ENCODE measurements at places on chromosomes 11 and 22.

- DNase-seq: no peak
Measured at GRCh38 chr11:96036863-96037262, 113.0 kb upstream of the MTMR2 start.

DNA sequence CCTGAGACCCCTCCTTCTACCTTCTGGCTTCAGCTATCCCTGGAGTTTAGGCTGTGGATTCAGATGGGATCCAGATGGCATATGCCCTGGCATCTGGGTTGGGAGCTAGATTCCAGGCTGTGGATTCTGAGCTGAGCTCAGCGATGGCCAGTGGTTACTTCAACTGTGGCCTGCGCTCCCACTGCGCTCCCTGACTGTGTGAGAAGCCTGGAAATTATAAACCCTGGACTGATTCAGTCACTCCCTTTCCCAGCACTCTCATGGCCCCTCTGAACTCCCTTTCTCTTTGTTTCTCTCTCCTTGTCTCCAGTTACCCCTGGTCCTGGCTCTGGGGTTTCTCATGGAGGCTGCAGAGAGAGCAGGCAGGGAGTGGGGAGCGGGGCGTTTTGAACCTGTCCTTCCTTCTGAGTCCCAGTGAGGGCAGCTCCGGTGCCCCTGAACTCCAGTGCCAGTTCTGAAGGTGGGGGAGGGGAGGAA lies 4.8 kb downstream of the ARHGEF17 start:
- DNase-seq: no peak

DNA sequence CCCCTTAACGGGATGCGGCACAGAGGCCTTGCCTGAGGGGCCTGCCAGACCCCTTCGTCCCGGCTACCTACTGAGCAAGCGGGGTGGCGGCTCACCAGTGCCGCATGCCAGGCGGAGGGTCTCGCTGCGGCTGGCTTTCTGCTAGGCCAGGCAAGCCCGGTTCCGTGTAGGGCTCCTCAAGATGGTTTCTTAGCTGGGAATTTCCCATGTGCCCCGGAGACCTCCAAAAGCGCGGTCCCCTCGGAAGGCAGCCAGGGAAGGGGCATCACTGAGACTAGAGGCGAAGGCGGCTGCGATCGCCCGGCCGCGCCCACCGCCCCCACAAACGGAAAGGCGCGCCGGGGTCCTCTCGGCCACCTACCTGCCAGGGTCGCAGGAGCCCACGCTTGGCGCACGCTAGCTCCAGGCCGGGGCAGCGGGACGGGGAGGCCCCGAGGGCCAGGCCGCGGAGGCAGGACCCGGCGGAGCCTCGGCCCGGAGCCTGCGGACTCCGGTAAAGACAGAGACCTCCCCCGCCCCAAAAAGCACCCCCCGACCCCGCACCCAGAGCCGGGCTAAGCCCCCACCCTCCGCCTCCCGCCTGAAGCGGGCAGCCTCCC lies 23.8 kb downstream of the MICAL3 start:
- peak; percentile 44 for DNase-seq

DNA sequence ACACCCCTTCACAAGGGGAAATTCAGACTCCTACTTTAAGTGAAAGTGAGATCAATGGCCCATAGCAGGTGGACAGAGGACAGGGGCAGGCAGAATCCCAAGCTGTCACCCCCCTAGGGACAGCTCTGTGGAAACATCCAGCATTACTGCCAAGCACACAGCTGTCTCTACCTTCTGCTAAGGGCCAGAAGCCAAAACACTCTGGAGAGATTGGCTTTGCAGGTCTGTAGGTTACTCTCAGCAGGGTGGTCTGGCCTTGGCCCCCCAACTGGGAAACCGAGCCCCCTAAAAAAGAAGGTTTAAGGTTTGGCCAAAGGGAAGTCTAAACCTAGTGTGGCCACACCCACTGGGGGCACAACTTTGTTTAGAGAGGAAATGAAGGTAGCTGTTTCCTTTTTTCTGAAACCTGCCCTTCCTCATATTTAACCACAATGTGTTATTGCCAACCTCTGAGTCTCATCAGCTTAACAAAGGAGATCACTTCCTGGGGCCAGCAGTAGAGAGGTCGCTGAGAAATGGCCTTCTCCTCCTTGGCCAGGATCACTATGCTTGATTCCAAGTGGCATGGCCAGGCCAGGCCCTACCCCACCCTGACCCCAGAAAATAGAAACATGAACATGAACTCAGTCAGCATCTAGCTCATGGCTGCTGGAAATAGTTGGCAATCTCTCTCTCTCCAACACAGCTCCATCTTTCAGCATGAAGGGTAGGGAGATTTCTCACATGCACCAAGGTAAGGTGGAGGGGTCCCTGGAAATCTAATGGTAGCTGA lies 25.9 kb upstream of the SCARF2 start:
- DNase-seq: no peak

GRCh38 chr22:21599053-21599893 lies 30.5 kb downstream of the YDJC start:
- DNase-seq: no peak

DNA sequence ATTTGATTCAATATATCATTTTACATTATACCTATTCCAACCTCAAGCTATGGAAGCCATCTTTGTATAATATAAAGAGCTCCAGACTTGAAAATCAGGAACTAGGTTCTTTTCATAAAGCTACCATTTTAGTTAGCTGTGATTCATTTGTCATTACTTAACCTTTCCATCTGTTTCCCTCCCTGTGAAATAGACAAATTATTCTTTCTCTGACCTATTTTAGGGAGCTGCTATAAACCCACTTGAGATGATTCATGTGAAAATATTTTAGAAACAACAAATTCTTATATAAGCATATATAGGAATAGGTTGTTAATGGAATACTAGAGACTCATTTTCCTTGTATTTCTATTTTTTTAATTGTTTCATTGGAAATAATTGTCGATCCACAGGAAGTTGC lies 1012.1 kb downstream of the OPCML start:
- DNase-seq: no peak

DNA sequence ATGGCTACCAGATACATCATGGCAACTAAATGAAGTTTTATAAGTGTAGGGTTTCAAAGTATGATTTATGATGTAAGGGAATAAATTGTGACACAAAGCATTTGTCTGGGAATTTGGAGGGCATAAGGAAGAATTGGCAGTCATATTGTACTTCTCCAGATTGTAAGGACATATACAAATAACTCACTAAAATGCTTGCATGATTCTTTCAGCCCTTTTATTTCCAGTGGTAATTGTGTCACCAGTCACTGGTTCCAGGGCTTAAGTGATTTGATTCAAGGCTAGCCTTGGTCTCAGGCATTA lies 299.4 kb upstream of the ANO5 start:
- no peak for DNase-seq

GRCh38 chr22:50398831-50399648 lies 55.9 kb downstream of the PPP6R2 start:
- no peak for DNase-seq

- no peak for DNase-seq
Measured at GRCh38 chr11:68658097-68658496, 26.2 kb upstream of the GAL start.

DNA sequence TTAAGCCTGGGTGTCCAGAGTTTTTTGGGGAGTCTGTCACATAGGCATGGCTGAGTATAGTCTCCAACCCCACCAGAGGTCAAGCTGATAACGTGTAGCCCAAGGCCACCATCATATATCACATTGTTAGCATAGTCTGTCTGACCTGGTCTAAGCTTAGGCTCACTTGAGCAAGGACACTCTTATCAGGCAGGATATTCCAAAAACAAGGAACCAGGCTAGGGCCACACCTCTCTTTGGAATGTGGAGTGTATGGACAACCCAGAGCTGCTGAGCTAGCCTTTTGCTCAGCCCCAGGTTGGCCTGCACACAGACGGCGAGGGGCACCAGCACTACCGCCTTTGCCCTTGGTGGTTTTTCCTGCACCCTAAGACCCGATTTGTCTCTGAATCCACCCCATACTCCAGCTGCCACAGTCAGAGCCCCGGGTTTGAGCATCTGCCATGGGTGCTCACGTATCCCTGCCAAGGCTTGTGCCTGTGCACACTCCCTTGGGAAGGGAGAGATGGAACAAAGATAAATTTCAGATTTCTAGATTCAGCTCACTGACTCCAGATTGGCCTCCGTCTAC lies 7.2 kb downstream of the SNAP29 start:
- no peak for DNase-seq

DNA sequence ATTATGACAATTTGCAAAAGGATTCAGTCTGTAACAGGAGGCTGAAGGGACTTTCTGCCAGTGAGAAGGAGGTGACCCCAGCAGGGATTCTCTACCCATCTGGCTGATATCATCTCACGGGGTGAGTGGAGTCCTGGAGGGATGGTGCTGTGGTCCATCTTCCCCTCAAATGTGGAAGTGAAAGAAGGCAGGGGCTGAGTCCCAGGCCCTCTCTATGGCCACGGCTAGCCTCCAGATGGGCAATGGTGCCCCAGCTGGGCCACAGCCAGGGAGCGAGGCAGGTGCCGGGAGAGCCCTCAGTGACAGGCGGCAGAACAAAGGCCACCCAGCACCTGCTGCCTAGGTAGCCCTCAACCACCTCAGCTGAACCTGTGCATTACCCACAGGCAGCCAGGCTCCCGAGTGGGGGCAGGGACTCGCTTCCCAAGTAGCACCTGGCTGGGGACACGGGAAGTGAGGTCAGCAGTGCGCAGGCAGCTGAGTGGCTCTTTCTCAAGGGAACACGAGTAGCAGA lies 6.7 kb downstream of the NECTIN1 start:
- DNase-seq: no peak

DNA sequence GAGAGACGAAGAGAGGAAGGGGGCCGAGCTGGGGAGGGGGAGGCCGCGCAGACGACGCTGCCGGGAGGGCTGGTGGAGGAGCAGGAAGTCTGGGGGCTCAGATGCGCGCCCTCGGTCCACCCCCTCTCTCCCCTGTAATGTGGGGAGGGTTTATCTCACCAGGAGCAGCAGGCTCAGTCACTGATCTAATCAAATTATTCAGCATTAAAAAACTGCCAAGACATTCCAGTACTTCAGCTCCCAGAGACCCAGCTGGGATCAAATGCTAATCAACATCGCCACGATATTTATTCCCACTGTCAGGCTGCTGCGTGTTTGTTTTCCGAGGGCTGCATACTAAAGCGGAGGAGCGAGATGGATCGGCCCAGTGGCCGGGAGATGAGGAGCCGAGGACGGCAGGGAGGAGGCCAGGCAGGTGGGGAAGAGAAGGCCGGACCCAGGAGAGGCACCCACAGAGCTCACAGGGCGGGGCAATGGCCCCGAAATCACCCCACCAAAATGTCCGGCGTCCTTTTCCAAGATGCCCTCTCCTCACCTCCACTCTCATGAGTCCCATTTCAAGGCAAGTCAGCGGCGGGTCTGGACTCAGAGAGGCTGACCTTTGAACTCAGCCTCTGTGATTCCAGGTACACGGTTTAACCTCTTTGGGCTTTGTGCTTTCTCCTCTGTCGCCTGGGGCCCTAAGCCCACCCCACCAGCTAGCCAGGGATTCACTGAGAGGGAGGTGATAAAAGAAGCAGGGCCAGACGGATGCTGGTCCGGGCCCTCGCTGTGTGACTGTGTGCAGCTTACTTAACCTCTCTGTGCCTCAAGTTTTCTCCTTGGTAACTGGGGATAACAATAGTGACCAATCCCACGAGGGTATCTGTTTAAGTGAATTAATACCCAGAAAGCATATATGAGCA lies 502.1 kb downstream of the MN1 start:
- DNase-seq: no peak

DNA sequence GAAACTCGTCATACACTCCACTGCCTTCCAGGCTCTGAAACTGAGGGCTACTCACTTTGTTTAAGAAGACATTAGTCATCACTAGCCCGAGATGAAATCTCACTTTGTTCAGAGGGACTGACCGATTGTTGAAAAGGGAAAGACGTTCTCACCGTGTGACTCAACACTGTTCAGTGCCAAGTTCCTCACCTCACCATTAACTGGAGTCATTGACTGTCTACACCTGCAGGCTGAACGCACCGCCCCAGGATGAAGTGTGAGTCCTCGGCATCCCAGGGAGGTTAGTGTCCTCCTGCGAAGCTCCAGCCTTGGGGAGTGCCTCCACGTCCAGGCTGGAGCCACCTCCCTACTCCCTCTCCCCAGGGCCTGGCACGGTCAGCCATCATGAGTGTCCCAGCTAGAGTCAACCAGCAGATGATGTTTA lies 30.4 kb downstream of the FADD start:
- no peak for DNase-seq

GRCh38 chr22:16915701-16916100 lies 90.5 kb upstream of the XKR3 start:
- no peak for DNase-seq

GRCh38 chr11:114109206-114110090 lies 49.9 kb downstream of the ZBTB16 start:
- DNase-seq: no peak

DNA sequence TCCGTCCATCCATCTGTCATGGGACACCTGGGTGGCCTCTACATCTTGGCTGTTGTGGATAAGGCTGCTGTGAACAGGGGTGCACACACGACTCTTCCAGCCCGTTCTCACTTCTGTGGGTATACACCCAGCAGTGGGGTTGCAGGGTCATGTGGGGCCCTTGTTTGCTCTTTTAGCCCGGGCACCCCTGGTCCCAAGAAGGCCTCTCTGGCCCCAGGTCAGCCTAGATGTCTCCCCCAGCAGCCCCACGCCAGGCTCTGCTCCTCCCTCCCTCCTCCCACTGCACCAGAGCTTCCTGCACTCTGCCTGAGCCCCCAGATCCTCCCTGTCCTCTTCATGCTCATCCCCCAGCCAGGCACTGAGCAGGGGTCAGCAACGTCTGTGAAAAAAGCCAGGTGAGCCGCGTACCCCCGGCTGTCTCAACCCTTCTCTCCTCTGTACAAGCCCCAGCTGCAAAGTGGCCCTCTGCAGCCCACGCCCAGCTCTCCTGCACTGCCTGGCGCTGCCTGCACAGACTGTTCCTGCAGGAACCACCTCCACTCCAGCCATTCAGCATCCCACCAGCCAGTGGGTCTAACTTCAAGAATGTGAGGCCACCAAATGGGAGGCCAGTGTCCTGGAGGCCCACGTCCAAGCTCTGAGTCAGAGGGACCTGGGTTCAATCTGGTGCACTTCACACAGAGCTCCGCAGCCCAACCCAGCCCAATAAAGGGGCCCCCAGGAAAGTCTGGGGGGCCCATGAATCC lies 1508.9 kb downstream of the BRD1 start:
- DNase-seq: no peak

DNA sequence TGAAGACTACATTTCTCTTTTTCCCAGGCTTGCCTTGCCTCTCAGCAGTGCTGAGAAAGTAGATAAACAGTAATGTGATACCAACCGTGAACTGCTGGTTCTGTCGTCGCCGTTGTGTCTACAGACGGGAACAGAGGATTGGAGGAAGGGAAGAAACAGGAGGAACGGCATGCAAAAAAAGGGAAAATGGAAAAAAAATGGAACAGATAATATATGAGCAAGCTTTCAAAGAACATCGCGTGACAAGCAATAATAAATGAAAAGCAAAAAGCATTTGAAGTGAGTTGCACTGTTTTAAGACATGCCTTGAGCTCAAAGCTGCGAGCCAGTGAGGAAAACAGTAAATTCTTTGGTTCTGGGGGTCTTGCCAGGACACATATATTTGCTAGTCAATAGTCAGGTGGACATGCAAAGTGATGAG lies 305.9 kb downstream of the CADM1 start:
- no peak for DNase-seq

Data from activated CD4-positive, alpha-beta T cell treated with anti-CD3 and anti-CD28 coated beads, Interleukin-2, amount 50 U/mL, for 48 hours (primary cell).